ENCODE measurements at places on chromosomes 6 and 20. TPM values are rescaled to one million over a fixed set of nuclear protein-coding genes. Genes with fewer than 3 reads are reported as not detected.

- H3K27me3 ChIP-seq: no peaks in the 10 kb centered on the region
- H3K4me3 ChIP-seq: no peak overlapping the region
- H3K4me1 ChIP-seq: no peaks in the 10 kb centered on the region
- H3K27ac ChIP-seq: no peak overlapping the region
- no peaks in the 10 kb centered on the region for H3K36me3 ChIP-seq
Measured at GRCh38 chr6:16305246-16305725, 66.9 kb downstream of the GMPR start.

- peaks cover 16% of the 10 kb centered on the region for H3K4me1 ChIP-seq
- no peaks in the 10 kb centered on the region for H3K36me3 ChIP-seq
- no peak overlapping the region for H3K4me3 ChIP-seq
Measured at GRCh38 chr6:1764397-1764987, 154.8 kb downstream of the FOXC1 start.

DNA sequence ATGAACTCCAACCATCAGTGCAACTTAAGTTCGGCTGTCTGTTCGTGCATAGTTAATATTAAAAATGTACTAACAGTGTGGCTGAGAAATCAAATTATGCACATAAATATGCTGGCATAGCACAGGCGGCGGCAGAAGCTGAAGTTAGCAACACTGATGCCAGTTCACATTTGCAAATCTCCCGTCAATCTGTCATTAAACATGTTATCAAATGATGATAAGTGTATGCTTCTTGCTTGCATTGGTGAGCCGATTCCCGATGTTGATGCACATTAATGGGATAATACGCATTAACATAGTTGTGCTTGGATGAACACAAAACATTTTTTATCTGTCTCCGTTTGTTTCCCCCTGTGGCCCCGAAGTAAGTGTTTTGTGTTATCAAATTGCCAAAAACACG lies 309.4 kb downstream of the ZNF217 start:
- H3K36me3 ChIP-seq: no peaks in the 10 kb centered on the region
- no peak for DNase-seq
- no peak overlapping the region for H3K4me3 ChIP-seq

DNA sequence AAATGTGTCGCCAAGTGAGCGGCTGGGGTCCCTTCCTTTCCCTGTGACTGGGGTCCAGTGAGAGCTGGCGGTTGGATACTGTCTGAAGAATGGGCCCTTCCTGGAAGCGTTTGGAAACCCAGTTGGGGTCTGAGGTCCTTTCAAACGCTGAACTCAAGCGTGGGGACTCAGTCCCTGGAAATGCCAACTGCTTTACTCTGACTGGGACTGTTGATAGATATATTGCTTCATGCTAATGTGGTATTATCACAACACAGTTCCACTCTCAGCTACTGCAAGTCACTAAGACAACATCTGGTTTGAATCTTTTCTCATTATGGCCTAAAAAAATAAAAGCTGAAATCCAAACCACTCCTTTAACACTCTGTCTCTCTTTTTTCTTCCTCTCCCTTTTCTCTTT lies 23.7 kb upstream of the PSMF1 start:
- H3K4me1 ChIP-seq: no peaks in the 10 kb centered on the region
- H3K36me3 ChIP-seq: no peaks in the 10 kb centered on the region
- no peak overlapping the region for H3K4me3 ChIP-seq
- H3K27ac ChIP-seq: no peak overlapping the region

GRCh38 chr6:139364302-139364981 lies 10.0 kb downstream of the CITED2 start:
- no peak overlapping the region for H3K4me3 ChIP-seq
- H3K4me1 ChIP-seq: no peaks in the 10 kb centered on the region
- no peaks in the 10 kb centered on the region for H3K36me3 ChIP-seq
- H3K27me3 ChIP-seq: no peaks in the 10 kb centered on the region
- no peak overlapping the region for H3K27ac ChIP-seq

DNA sequence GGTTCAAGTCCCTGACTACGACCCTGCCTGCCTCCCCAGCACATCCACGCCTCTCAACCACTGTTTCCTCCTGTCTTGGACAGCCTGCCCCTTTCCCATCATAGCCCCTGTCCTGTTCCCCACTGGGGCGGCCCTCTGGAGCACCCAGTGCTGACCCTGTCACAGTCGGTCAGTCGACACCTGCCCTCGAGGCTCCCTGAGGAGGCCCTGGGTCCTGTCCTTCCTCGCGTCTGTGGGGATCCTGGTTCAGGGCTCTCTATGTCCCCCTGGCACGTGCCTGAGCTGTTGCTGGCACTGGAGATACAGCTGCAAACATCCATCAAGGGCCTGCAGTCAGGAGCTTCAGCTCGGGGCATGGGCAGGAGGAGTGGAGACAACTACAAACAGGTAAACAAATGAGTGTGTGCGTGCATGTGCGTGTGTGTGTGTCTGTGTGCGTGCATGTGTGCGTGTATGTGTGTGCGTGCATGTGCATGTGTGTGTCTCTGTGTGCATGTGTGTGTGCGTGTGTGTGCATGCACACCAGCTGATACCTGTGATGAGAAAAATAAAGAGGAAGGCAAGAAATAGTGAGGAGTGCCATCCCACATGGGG lies 132.8 kb downstream of the PHACTR3 start:
- no peaks in the 10 kb centered on the region for H3K36me3 ChIP-seq
- DNase-seq: no peak
- H3K27ac ChIP-seq: no peak overlapping the region
- H3K4me3 ChIP-seq: no peak overlapping the region
- H3K27me3 ChIP-seq: no peaks in the 10 kb centered on the region

DNA sequence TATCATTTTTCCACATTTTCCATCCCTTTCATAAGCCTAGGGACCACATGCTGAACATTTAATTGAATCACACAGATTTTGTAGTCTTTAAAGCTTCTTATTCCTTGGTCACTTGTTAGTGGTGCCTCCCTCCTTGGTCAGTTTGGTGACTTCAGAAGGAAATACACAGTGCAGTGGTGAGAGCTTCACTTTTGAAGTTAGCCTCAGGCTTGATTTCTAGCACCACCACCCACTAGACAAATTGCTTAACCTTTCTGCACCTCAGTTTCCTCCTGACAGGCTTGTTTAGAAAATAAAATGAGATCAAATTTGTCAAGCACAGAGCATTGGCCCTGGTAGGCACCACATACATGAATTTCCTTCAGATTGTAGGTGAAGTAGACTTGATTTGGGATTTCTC lies 91.7 kb downstream of the FOXO3 start:
- H3K27me3 ChIP-seq: no peaks in the 10 kb centered on the region
- no peaks in the 10 kb centered on the region for H3K36me3 ChIP-seq
- H3K27ac ChIP-seq: peak overlapping the region; percentile 70
- DNase-seq: no peak
- no peak overlapping the region for H3K4me3 ChIP-seq

- H3K27ac ChIP-seq: peak overlapping the region; percentile 68
- peaks cover 6% of the 10 kb centered on the region for H3K36me3 ChIP-seq
- H3K27me3 ChIP-seq: no peaks in the 10 kb centered on the region
- H3K4me1 ChIP-seq: peaks cover 22% of the 10 kb centered on the region
- DNase-seq: no peak
Measured at GRCh38 chr6:2952557-2953095, 18.7 kb downstream of the SERPINB6 start.

DNA sequence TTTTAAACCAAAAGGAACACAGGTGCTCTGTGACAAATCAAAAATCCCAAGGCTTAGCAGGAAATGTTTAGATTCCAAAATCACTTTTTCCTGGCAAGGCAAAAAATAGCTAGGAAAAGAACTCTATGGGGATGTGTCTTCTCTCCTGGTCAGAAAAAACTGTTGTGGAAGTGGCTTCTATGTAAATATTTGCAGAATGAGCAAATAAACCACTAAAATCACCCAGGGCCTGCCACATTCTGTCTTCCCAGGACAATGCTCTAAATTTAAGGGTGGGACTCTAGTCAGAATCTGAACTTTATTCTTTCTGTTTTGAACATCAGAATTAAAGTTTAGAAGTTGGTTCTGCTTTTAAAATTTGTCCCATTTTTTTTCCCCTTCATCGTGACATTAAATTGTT lies 29.3 kb downstream of the GCM1 start:
- no peak for DNase-seq
- H3K27me3 ChIP-seq: no peaks in the 10 kb centered on the region
- no peak overlapping the region for H3K27ac ChIP-seq
- no peak overlapping the region for H3K4me3 ChIP-seq

Gene FAM8A1
- 12.4 TPM for total RNA-seq

Gene ACTL10
- 3.9 TPM for total RNA-seq

Gene PTP4A1
- 30.9 TPM for total RNA-seq

Gene MAK
- total RNA-seq: 0.19 TPM

Gene NFATC2
- total RNA-seq: 0.83 TPM

Gene VPS52
- 45.2 TPM for total RNA-seq

Gene SEMG1
- not detected for total RNA-seq

Gene PPP1R10
- total RNA-seq: 27.0 TPM

Gene LZTS3
- 4.0 TPM for total RNA-seq
